ENCODE measurements at places on chromosomes 2 and 18. TPM values are rescaled to one million over a fixed set of nuclear protein-coding genes. Genes with fewer than 3 reads are reported as not detected.

The REG1B gene
- not detected for total RNA-seq

The EMILIN2 gene
- 2.4 TPM for total RNA-seq

The CRYBA2 gene
- not detected for total RNA-seq

The PUM2 gene
- 48.1 TPM for total RNA-seq

The RBFA gene
- total RNA-seq, result 10.7 TPM

The SPR gene
- total RNA-seq, result 35.9 TPM

The DSC1 gene
- 0.30 TPM for total RNA-seq

The LTBP1 gene
- 406 TPM for total RNA-seq

The MYL1 gene
- not detected for total RNA-seq

The VWC2L gene
- not detected for total RNA-seq

The KCNE4 gene
- total RNA-seq, result 12.5 TPM

The MOCOS gene
- 11.3 TPM for total RNA-seq

The CYP26B1 gene
- total RNA-seq, result not detected

The NCKAP5 gene
- 9.2 TPM for total RNA-seq

The SLC5A7 gene
- not detected for total RNA-seq

The ALPP gene
- not detected for total RNA-seq

The AQP12B gene
- total RNA-seq, result not detected

The KIF5C gene
- 0.37 TPM for total RNA-seq

The SYT4 gene
- total RNA-seq, result not detected

The EPHA4 gene
- total RNA-seq, result 34.4 TPM

The SLC8A1 gene
- total RNA-seq, result 125 TPM

The HRH4 gene
- 0.05 TPM for total RNA-seq

The CYP27C1 gene
- total RNA-seq, result not detected

The HOXD3 gene
- 2.4 TPM for total RNA-seq

The ITGA4 gene
- total RNA-seq, result 151 TPM

The GATA6 gene
- 69.8 TPM for total RNA-seq

The PLGLB2 gene
- 0.30 TPM for total RNA-seq

The TUBA4B gene
- total RNA-seq, result not detected

The HOXD8 gene
- 7.7 TPM for total RNA-seq

The DPP10 gene
- total RNA-seq, result 0.74 TPM

The PIKFYVE gene
- 35.9 TPM for total RNA-seq

The SH2D6 gene
- not detected for total RNA-seq

The C2orf78 gene
- total RNA-seq, result not detected

The POLE4 gene
- total RNA-seq, result 19.3 TPM

The CASP10 gene
- 4.5 TPM for total RNA-seq

The RPRM gene
- not detected for total RNA-seq

The PPP1R1C gene
- 0.28 TPM for total RNA-seq

The CD302 gene
- total RNA-seq, result 2.4 TPM

The APOB gene
- total RNA-seq, result under 0.01 TPM

The DTNA gene
- total RNA-seq, result 6.8 TPM

The APCDD1 gene
- not detected for total RNA-seq

The CD226 gene
- 6.4 TPM for total RNA-seq

The MARCHF4 gene
- 10.8 TPM for total RNA-seq

The STRN gene
- total RNA-seq, result 24.8 TPM

The ZC3H15 gene
- total RNA-seq, result 110 TPM

The IL1B gene
- total RNA-seq, result 281 TPM

The DGUOK gene
- 40.1 TPM for total RNA-seq

The FER1L5 gene
- 0.59 TPM for total RNA-seq

The AQP12A gene
- not detected for total RNA-seq

The DLGAP1 gene
- total RNA-seq, result not detected

The IL1RL2 gene
- 0.30 TPM for total RNA-seq

The FAHD2A gene
- 24.4 TPM for total RNA-seq

The KANSL1L gene
- total RNA-seq, result 27.6 TPM

The UGT1A5 gene
- total RNA-seq, result not detected

The SERPINB10 gene
- not detected for total RNA-seq

The NEDD4L gene
- total RNA-seq, result 7.4 TPM

The CCDC88A gene
- 35.9 TPM for total RNA-seq

The CNDP1 gene
- not detected for total RNA-seq
